ENCODE measurements at places on chromosomes 2 and 18.

GRCh38 chr2:23065210-23065609 lies 319.8 kb upstream of the KLHL29 start:
- DNase-seq = no peak

- DNase-seq = no peak
Observed at GRCh38 chr2:69253611-69254301, 133.3 kb downstream of the GFPT1 start.

DNA sequence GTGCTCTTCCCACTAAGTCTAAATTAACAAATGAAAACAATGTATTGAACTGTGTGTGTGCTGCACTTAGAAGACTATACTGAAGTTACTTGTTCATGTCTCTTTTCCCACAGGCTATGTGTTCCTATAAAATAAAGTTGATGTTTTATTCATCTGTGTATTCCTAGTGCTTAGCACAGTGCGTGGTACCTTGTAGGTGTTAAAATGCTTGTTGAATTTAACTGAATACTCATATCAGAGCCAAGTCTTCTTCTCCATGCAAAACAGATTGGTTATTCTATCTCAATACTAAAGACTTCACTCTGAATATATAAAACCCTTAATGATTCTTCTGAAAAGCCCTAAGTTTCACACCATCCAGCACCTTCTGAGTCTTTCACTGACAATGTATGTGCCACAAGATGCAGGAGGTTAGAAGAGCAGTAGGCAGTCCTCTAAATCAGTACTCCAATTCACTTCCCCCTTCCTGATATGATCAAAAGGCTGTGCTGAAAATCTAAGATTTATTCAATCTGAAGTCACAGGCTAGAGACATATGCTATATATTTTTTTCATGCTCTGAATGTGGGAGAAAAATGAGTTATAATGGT lies 231.7 kb upstream of the CCDC150 start:
- DNase-seq = no peak

- DNase-seq = no peak
Observed at GRCh38 chr2:26692897-26693849, 651 bp downstream of the KCNK3 start.

DNA sequence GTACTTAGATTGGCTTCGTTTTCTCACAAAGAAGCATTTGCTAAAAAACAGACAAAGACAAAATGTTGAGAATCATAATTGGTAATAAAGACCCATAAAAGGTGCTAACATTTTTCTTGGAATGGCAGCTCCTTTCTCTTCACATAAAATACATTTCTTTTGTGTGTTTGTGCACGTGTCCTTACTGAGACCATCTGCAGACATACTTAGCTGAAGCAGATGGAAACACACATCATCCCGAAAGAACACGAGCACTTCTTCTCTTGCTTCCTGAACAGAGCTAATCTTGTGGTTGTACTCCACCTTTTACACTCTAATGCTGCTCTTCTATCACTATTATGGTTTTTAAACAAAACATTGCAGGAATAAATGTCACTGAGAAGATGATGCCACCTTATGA lies 142.5 kb downstream of the SPHKAP start:
- no peak for DNase-seq

- DNase-seq = no peak
Observed at GRCh38 chr2:30753630-30754029, 53.6 kb downstream of the CAPN13 start.

DNA sequence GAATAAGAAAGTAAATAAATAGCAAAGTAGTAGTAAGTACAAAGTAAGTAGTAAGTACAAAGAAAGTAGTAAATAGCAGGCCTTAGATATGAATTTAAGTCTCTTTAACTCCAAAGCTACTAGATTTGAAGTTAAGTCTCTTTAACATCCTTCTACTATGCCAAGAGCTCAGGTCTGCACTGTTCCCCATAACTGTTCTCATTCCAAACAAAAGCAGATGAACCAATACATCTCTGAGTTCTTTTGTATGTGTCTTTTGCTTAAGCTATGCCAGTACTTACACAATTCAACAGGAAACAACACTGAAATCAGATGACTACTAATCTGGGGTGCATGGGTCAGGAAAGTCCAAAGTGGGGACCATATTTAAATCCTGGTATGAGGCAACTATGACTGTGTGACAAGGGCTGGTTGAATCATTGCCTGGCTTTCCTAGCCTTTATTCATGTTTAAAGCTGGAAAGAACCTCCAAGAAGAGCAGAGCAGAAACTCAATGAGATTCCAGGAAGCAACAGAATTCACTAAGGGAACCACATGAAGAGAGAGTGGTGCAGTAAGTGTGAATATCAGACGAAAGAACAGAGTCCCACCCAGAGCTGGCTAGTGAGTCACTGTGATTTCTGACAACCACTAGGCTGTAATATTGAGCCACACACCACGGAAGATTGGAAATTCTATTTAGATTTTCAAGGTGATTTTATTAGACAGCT lies 51.0 kb upstream of the CYP26B1 start:
- DNase-seq = no peak

GRCh38 chr2:1995081-1995480 lies 250.8 kb upstream of the PXDN start:
- DNase-seq = no peak

Measured in T-helper 2 cell treated with Interferon-gamma antibody and Interleukin-4, amounts not matched to agents 5 μg/mL and 100 μg/mL, for 36 hours (primary cell).